ENCODE measurements at places on chromosomes 5 and 9.

DNA sequence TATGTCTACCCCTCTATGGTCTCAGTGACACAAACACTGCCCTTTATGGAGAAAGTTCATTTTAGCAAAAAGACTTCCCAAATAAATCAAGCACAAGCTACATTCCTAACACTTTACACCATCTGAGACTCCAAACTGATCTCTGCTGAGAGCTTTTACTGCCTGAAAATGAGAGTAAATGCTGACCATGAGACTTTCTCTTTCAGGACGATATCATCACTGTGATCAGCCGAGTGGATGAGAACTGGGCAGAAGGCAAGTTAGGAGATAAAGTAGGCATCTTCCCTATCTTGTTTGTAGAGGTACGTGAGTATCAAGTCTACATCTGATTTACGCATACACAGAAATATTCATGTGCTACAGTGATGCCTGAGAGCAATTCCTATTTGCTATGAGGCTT is 67.5 kb downstream of the SH3RF2 start:
- no peak for DNase-seq

DNA sequence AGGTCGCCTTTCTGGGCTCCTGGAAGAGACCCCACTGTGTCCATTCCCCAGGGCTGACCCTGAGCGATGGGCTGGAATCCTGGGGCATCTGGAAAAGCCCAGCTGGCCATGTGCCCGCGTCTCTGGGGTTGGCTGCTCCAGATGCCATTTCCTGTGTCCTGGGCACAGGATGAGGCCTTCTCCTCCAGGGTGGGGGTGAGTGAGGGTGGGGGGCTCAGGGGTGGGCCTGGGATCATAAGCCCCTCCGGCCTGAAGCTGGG is 30.7 kb downstream of the PAEP start:
- no peak for DNase-seq

DNA sequence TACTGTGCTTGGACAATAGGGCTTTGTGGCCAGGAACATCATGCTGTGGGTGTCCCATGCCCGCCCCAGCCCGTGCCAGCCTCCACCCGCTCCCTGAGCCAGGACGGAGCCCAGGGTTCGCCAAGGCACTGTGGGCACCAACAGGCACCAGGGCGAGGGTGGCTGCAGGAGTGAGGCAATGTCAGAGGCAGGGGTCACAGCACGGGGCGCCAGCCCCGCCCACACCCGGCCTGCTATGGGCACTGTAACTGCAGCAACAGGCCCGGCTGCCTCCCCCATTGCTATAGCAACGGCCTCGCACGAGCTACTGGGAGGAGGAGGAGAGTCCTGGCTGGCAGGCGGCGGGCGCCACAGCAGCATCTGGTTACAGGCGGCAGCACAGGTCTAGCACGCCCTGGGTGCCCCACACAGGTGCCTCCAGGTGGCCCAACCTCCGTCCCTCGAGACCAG is 2.5 kb downstream of the ABCA2 start:
- DNase-seq, result peak; percentile 87

DNA sequence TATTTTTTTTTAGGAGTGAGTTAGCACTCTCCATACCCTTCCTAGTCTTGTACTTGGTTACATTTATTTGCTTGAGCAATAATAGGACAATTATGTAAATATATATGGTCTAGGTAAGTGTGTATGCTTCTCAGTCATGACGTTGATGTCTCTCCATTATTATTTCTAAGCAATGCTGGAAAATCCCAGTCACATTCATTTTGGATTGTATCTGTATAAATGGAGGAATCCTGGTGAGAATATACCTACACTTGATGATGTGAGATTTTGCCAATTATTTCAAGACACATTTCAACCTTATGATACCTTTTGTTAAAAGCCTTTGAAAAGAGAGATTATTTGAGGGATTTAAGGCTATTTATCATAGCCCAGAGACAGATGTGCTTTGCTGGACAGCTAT is 2244.5 kb upstream of the WWC1 start:
- no peak for DNase-seq

DNA sequence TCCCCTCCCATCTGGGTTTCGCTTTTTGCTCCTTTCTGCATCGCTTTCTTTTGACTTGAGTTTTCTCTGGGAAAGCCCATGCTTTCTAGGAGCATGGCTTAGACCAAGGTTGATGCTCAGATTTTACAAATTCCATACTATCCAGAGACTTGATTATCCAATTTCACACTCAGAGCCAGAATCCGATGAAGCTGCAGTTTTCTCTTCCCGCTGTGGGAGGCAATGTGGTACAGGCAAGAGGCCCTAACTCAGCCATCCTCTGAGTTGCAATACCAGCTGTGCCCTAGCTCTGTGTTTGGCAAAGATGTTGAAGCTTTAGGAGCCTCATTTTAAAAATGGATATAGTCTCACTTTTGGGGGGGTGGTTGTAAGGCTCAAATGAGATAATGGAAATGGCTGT is 85.1 kb downstream of the BRINP1 start:
- no peak for DNase-seq

DNA sequence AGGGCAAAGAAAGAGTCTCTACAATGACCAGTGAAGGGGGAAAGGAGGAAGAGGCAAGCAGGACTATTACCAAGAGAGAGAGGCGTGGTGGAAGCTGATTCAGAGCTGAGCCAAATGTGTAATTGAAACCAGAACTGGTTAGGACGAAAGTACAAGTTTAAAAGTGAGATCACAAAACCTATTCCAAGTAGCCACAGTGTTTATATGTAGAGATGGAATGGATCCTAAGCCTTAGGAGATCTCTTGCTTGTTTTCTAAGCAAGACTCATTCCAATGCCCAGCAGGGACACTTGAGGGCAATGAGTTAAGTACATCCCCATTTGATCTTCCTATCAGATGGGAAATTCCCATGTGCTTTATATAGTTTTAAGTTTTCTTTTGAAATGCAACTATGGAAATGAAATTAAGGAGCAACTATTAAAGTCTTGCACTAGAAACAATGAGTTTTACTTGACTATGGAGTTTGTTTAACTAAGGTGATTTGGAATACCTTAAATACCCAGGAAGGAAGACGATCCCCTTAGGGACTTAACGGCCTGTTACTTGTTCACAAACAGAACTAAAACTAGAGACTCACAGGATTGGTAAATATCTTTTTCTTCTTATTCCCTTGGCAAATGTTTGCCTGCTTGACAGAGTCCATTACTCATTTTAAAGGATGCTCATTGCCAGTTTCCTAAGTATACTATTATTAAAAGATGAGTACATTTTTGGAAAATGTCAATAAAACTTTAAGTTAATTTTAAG is 51.1 kb upstream of the SNX2 start:
- no peak for DNase-seq

- no peak for DNase-seq
Observed at GRCh38 chr5:158066076-158066475, 207.1 kb upstream of the CLINT1 start.

DNA sequence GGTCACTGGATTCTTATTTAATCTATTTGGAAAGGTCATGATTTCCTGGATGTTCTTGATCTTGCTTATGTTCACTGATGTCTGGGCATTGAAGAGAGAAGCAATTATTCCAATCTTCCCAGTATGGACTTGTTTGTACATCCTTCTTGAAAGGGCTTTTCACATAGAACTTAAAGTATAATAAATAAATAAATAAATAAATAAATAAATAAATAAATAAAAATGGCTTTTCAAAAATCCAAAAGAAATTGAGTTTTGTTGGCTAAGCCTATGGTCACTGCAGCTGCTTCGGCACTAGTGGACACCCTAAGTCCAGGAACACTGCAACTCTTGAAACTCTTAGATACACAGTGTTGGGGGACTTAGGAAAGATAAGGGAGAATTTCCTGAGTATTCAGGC is 840.7 kb upstream of the EDIL3 start:
- no peak for DNase-seq
